ENCODE measurements at places on chromosomes 5 and 9.

DNA sequence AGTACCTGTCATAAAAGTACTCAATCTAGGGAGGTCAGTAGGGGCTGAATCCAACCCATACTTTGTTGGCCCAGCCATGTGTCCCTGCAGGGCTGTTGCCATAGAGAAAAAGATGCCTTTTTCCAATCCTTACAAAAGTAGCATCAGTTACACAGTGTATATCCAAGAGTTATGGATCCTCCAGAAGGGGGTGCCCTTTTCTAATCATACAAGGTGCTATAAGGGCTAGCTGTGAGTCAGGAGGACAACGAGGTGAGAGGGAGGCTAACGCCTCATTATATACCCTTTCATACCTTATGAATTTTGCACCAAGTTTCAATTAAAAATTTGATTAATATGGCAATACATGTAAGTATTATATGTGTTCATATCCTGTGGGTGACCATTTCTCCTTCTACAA is 4.8 kb downstream of the KIAA0825 start:
- H3K36me3 ChIP-seq: no peaks in the 10 kb centered on the region
- H3K27me3 ChIP-seq: no peaks in the 10 kb centered on the region
- no peaks in the 10 kb centered on the region for H3K4me1 ChIP-seq
- no peak overlapping the region for H3K4me3 ChIP-seq

- H3K4me3 ChIP-seq: no peak overlapping the region
- no peak overlapping the region for H3K27ac ChIP-seq
- no peaks in the 10 kb centered on the region for H3K36me3 ChIP-seq
- no peak for DNase-seq
- H3K4me1 ChIP-seq: no peaks in the 10 kb centered on the region
Measured at GRCh38 chr9:121674952-121675351, 23.5 kb downstream of the DAB2IP start.

GRCh38 chr5:178476972-178477754 is 113.0 kb downstream of the COL23A1 start:
- no peaks in the 10 kb centered on the region for H3K36me3 ChIP-seq
- H3K27ac ChIP-seq: no peak overlapping the region
- no peak overlapping the region for H3K4me3 ChIP-seq
- no peaks in the 10 kb centered on the region for H3K4me1 ChIP-seq

GRCh38 chr9:81717747-81718077 is 28.4 kb upstream of the TLE1 start:
- H3K27me3 ChIP-seq: no peaks in the 10 kb centered on the region
- H3K4me3 ChIP-seq: no peak overlapping the region
- H3K27ac ChIP-seq: no peak overlapping the region
- no peaks in the 10 kb centered on the region for H3K36me3 ChIP-seq
- H3K4me1 ChIP-seq: no peaks in the 10 kb centered on the region

Measured in aorta (tissue), 5 donors.